ENCODE measurements at places on chromosomes 16 and 17.

- no peak for DNase-seq
Observed at GRCh38 chr17:35761601-35762000, 914 bp downstream of the C17orf50 start.

- DNase-seq: no peak
Observed at GRCh38 chr17:39156491-39156890, 5.1 kb upstream of the PLXDC1 start.

- no peak for DNase-seq
Observed at GRCh38 chr16:72847187-72848027, 200.5 kb downstream of the ZFHX3 start.

DNA sequence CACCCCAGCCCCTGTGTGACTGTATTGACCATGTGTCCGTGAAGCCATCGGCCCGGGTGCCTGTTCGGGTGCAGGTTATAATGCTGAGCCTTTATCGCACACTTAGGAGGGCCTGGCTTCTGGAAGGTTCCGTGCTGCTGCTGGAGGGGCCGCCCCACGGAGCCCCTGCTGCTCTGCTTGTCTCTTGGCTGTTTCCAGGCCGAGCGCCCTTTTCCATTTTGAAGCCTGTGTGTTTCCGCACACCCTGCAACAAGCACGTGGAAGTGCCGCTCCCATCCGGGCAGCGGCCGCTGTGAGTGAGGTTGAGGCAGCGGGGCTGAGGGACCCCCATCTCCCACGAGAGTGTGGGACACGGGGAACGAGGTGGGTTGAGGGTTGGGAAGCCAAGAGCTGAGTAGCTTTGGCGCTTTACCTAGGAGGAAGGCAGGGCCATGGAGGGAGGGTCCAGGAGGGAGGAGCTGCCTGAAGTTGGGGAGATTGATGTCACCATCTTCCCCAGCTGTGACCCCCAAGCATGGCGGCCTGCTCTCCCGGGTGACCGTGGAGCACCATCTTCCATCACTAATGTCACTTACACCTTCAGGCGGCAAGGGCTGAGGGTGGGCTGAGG is 200.1 kb upstream of the GSE1 start:
- no peak for DNase-seq

DNA sequence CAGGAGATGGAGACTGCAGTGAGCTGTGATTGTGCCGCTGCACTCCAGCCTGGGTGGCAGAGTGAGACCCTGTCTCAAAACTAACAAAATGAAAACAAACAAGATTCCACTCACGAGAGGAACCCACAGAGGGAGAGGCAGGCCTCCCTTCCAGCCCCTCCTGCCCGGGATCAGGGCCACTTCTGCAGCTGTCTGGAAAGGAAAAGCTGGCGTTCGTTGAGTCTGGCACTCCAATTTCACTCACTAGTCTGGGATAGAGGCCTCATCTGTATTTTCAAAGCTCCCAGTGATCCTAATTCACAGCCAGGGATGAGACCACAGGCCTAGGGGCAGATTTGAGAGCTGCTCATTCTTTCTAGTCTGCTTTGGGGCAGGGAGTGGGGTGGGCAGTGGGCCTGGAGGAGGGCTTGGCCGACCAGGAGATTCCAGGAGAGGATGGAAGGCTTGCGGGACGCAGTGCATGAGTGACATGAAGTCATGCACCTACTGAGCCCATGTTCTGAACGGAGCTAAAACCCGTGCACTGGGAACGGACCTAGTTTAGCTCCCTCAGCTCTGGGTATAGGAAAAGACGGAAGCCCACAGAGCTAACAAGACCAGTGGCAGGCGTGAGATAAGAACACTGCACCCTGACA is 54.0 kb downstream of the COTL1 start:
- DNase-seq: peak; percentile 71

- no peak for DNase-seq
Observed at GRCh38 chr16:52497067-52497816, 49.7 kb downstream of the TOX3 start.

- no peak for DNase-seq
Observed at GRCh38 chr16:48637039-48637438, 27.1 kb upstream of the N4BP1 start.

GRCh38 chr17:40342504-40343218 is 21.9 kb downstream of the GJD3 start:
- DNase-seq: peak; percentile 32

DNA sequence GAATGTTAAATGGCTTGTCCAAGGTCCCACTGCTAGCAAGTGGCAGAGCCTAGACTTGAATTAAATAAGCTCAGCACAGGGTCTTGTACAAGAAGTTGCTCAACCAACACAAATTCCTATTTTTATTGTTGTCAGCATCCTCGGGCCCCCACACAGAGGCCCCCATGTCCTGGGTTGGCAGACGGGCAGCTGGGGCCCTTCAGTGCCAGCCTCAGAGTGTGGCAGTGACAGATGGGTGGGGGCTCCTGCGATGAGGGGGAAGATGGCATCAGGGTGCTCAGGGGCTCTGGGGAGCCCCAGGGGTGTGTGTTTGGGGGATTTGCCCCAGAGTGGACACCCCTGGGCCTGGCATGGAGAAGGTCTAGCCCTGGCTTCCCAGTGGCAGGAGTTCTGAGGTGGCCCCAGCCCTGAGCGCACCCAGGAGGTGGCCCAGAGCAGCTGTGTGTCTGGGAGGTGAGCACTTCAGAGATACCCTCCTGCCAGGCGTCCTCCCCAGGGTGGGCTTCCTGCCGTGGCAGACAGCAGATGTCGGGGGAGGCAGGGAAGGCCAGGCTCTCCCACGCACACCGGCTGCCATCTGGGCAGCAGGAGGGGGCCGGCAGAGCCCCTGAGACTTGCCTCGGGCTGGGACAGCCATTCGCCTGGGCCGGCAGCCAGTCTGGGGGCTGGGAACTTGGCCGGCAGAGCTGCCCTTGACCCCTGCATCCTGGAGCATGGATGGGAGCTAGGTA is 150.8 kb downstream of the C16orf78 start:
- DNase-seq: no peak

- no peak for DNase-seq
Observed at GRCh38 chr17:34610506-34610905, 31.1 kb downstream of the TMEM132E start.

- no peak for DNase-seq
Observed at GRCh38 chr16:16137110-16137509, 86.2 kb downstream of the ABCC6 start.

GRCh38 chr17:81234940-81235821 is 3.7 kb downstream of the TEPSIN start:
- peak; percentile 42 for DNase-seq

DNA sequence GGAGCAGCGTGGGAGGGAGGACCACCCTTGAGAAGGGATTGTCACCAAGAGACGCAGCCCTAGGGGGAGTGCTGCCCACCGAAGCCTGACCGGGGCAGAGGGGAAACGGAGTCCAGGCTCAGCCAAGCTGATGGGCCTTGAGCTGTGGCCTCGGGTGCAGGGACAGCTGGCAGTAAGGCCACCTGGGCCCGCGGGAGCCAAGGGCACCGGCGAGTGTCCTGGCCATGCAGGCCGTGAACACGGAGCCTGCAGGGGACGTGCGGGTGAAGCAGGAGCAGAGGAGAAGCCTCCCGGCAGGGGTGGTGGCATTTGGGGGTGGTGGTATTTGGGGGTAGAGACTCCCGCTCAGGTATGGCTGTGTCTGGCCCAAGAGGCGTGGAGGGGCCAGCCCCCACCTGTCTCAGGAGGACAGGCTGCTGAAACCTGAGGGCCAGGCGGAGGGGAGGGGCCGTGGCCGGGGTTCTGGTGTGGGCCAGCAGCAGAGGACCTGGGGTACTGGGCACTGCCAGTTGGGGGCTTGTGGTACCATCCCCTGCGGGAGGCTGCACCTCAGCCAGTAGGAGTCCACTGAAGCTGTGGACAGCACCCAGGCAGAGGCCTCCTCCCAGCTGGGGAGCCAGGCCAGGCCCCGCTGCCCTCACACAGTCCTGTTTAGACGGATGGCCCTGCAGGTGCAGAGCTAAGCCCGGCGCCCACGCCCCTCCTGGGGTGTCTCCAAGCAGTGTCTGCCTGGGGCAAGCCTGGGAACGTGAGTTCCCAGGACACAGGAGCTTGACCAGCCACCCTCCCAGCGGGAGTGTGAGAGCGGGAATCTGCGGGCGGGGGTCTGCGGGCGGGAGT is 4.5 kb downstream of the GNPTG start:
- DNase-seq: peak; percentile 53

DNA sequence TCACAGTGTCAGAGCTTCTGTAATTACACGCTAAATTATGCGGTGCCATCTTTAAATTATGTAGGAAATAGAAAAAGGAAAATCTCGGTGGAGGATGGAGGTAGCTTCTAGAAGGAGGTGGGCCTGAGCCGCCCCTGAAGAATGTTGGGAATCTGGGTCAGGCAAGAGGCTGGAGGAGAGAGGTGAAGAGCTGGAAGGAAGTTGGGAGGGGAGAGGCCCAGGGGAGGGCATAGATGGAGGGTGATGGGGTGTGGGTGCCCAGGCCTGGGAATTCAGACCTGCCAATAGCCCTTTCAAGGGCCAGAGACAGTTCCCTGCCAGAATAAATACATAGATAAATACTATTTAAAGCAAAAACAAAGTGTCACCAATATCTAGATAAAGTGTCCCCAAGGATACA is 415.0 kb upstream of the HSBP1 start:
- no peak for DNase-seq

- no peak for DNase-seq
Observed at GRCh38 chr17:22703204-22703603, 1010.9 kb downstream of the KCNJ18 start.

GRCh38 chr17:20095336-20096080 is 86.3 kb downstream of the SPECC1 start:
- DNase-seq: peak; percentile 89

DNA sequence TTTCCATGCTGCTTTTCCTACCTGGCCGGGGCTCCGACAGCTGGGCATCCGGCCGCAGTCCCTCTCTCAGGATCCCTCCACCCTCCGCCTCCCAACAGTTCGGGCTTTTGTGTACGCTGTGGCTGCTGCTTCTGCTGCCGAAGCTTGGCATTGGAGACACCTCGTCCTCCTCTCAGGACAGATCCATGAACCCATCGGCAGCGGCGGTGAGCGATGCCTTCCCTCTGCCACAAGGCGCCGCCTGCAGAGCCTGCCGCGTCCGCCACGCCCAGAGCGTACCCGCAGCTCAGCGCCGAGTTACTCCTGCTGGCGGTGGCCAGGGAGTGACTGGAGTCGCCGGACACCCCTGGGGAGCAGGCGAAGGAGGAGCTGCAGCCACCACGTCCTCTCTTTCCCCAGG is 2032.8 kb downstream of the TP53TG3F start:
- no peak for DNase-seq

DNA sequence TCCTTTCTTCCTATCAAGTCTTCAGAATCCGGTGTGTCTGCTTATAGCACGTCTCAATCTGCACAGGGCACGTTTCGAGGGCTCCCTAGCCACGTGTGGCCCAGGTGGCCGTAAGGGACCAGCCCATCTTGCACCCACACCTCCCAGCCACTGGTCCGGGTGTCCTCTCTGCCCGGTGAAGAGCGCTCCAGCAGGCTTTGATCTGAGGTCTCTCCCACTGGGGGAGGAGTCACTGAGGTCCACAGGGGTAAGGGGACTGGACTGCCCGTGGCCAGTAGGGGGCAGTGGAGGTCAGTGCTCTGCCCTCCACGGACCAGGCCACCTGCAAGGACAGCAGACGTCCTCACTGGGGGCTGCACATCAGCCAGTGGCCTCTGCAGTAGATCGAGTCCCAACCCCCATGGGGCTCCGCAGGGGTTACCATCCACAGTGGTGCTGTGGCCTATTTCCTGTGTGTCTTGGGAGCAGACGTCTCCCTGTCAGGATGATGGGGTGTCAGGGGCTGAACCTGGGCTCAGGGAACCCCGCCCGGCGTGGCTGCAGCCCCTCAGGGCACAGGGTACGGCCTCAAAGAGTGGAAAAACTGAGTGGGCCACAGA is 204.1 kb upstream of the CIBAR2 start:
- peak; percentile 77 for DNase-seq

GRCh38 chr17:53100126-53100525 is 722.6 kb upstream of the KIF2B start:
- DNase-seq: no peak

DNA sequence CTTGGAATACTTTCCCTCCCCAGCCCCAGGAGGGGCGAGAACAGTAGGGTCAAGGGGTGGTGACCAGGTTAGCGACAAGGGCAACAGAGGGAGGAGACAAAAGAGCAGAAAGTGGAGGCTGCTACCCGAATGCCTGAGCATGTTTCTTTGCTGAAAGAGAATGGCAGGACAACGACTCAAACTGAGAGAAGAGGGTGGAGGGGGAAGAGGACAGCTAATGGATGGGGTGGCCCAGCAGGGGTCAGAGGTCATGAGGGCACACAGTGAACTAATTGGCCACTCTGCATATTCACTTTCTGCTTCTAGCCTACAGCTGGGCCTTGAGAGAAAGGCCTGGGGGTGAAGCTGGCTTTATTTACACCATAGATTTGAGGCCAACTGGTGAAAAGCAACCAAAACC is 19.1 kb upstream of the DDX52 start:
- DNase-seq: no peak

DNA sequence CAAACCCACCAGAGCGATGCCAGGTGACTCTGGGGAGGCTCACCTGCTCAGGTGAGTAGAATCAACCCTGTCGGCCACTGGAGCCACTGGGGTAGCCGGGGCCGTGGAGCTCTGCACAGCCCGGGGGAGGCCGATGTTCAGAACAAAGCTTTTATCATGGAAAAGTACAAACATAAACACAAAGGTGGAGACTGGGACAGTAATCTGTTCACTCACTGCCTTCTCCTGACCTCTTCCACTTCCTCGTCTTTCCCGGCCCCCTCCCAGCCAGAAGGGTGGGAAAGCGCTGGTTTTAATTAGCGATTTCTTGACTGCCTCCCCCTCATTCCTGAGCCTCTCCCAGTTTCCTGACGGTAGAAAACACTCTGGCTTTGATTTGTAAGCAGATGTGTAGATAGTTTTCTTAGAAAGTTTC is 9.8 kb upstream of the TEX19 start:
- no peak for DNase-seq

- no peak for DNase-seq
Observed at GRCh38 chr16:58366247-58367031, 25.8 kb upstream of the GINS3 start.

DNA sequence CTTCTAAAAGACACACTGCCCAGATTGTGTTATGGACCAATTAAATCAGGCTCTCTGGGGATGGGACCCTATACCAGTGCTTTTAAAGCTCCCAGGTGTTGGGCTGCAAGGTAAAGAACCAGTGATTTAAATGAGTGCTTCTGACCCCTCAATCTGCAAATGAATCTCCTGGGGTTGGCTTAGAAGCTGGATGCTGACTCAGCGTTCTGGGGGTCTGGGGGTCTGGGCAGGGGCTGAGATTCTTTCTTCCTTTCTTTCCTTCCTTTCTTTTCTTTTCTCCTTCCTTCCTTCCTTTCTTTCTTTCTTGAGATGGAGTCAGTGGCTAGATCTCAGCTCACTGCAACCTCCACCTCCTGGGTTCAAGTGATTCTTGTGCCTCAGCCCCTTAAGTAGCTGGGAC is 2.0 kb upstream of the TVP23A start:
- DNase-seq: no peak

DNA sequence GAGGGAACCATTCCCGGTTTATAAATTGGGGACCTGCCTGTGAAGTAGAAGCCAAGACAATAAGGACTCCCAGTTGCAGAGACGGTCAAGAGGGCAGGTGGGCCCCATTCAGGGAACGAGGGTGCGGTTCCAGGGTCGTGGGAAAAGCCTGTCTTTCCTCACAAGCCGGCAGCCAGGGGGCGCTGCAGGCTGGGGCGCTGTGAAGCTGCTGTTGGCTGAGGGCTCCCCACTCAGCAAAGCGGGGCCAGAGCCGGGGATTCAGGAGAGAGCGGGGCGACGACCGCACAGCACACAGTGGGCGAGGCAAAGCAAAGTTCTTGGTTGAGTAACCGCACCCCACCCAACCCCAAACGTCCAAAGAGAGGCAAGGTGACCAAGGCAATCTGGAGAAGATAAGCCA is 24.9 kb downstream of the CDRT15 start:
- peak; percentile 68 for DNase-seq

Measured in right cardiac atrium (tissue), 5 donors.